ENCODE measurements at places on chromosomes 11 and 22. TPM values are rescaled to one million over a fixed set of nuclear protein-coding genes. Genes with fewer than 3 reads are reported as not detected.

DNA sequence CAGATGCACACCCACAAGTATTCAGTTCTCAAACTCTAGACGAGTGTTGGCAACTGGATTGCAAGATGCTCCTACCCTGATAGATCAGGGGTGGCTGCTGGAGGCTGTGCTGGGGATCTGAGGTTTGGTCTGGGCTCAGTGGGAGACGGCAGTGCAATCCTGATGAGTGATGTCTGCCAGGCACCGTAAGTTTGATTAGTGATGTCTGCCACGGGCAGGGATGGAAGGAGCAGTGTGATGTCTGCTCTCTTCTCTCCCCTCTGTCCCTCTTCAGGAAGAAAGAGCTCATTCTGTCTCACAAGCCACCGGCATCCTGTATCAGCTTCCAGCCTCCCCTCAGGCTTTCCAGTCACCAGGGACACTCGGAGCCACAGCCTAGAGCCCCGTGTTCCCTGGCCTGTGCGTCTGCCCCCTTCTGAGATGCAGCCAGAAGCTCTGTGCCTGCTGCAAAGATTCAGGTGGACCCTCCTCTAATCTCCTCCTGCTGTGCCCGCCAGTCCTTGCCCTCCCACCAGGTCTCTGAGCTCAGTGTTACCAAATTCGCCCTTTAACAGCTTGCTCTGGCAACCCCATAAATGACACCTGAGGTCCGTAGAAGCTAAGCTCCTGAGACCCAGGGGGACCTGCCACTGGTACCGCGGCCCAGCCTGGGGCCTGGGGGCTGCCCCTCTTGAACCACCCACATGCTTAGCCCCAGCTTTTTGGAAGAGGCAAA lies 19.9 kb downstream of the TP53I11 start:
- no peaks in the 10 kb centered on the region for H3K27me3 ChIP-seq
- H3K27ac ChIP-seq, result no peak overlapping the region
- H3K36me3 ChIP-seq, result peaks cover 48% of the 10 kb centered on the region
- peaks cover 6% of the 10 kb centered on the region for H3K4me1 ChIP-seq
- DNase-seq, result no peak

FADS3 gene
- total RNA-seq, result 42.4 TPM

DNA sequence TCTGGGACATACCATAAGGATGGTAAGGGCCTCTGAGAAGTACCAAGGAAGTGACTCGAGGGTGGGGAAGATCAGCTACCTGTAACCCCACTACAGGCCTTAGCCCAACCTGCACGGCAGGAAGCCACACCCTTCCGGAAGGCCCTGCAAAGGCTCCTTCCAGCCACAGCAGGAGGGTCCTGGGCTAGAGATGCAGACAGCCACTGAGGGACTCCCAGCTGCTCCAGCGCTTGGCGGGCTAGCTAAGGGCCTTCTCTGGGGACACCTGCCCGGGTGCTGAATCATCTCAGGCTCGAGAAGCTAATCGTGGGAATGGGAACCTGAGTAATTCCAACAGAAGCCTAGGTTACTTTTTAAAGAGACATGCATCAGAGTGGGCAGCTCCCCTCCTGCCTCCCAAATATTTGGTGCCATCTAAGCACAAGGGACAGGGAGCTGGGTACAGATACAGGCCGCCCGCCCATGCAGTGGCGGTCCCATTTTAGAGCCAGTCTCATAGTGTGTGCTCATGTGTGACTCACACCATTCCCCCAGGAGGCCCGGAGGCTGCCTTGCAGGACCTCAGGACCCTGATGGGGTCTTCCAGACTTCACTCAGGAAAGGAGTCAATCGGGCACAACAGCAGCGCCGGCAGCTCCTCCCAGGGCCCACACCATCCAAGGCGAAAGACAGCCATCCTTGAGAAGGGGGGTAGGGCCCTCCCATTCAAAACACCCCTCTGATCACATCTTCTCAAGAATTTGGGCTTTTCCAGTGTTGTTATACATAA lies 8.0 kb downstream of the MYH9 start:
- peak overlapping the region; percentile 99 for H3K27ac ChIP-seq
- H3K27me3 ChIP-seq, result no peaks in the 10 kb centered on the region
- no peak for DNase-seq
- H3K4me3 ChIP-seq, result peak overlapping the region; percentile 22

GRCh38 chr22:43443152-43443471 lies 31.3 kb downstream of the MPPED1 start:
- H3K27me3 ChIP-seq, result no peaks in the 10 kb centered on the region
- H3K27ac ChIP-seq, result no peak overlapping the region
- H3K4me1 ChIP-seq, result no peaks in the 10 kb centered on the region
- H3K36me3 ChIP-seq, result no peaks in the 10 kb centered on the region
- H3K4me3 ChIP-seq, result no peak overlapping the region

GRCh38 chr11:118314988-118315411 lies 10.5 kb downstream of the CD3E start:
- no peak for DNase-seq
- no peak overlapping the region for H3K4me3 ChIP-seq
- peaks cover 22% of the 10 kb centered on the region for H3K4me1 ChIP-seq
- no peak overlapping the region for H3K27ac ChIP-seq

GRCh38 chr11:6900327-6900999 lies 8.2 kb upstream of the OR2D2 start:
- no peaks in the 10 kb centered on the region for H3K27me3 ChIP-seq
- DNase-seq, result no peak
- no peak overlapping the region for H3K27ac ChIP-seq

NECTIN1 gene
- total RNA-seq, result 2.4 TPM

GRCh38 chr11:76369406-76369805 lies 11.5 kb downstream of the THAP12 start:
- no peaks in the 10 kb centered on the region for H3K27me3 ChIP-seq
- peaks cover 8% of the 10 kb centered on the region for H3K4me1 ChIP-seq
- no peak overlapping the region for H3K4me3 ChIP-seq
- DNase-seq, result no peak

PLEKHA7 gene
- 8.7 TPM for total RNA-seq

GRCh38 chr22:22901578-22902218 lies 14.1 kb downstream of the IGLL5 start:
- no peaks in the 10 kb centered on the region for H3K4me1 ChIP-seq
- H3K4me3 ChIP-seq, result no peak overlapping the region
- no peak for DNase-seq
- H3K27ac ChIP-seq, result no peak overlapping the region
- H3K27me3 ChIP-seq, result no peaks in the 10 kb centered on the region
- H3K36me3 ChIP-seq, result no peaks in the 10 kb centered on the region

PPP6R2 gene
- 60.2 TPM for total RNA-seq

Measured in esophagus muscularis mucosa (tissue), 4 donors.